Non-pigmented ciliary epithelial cell (primary cell): ENCODE measurements at places on chromosomes 6 and 20.

GRCh38 chr20:62646851-62647520, 4.7 kb downstream of the SLCO4A1 start:
- no peak for DNase-seq

GRCh38 chr6:15290962-15291704, 45.3 kb downstream of the JARID2 start:
- DNase-seq, result no peak

DNA sequence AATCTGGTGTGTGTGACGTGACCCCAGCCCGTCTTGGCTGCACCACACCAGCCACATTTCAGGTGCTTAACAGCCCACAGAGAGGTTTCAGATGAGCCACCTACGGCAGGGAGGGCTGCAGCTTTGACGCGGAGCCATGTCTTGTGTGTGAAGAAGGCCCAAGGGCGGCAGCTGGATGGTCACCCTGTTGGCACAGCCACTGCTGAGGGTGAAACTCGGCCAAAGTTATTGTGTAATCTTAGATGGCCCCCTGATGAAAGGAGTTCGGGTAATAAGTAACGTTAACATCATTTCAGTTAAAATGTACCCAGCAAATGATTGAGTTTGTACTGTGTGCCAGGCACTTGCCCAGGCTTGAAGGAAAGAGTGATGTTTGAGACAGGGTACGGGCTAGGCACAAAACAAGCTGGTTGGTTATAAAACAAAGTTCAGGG, 97.2 kb downstream of the SSR1 start:
- DNase-seq, result no peak

DNA sequence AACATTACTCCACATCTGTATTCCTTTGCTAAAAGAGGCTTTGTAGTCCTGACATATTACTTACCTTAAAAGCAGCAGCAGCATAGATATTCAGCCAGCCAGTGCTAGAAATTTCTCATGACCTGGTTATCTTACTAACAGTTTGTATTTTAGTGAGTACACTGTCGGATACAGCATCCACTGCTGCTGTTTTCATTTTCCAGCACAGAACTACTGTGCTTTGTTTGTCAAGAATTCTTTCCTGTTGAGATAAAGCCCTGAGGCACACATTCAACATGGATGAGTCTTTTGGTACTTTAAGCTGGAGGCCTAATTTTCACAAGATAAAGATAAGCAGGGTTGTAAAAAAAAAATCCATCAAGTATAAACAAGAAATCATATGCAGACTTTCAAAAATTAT, 311.2 kb upstream of the OPRM1 start:
- DNase-seq, result peak; percentile 10

DNA sequence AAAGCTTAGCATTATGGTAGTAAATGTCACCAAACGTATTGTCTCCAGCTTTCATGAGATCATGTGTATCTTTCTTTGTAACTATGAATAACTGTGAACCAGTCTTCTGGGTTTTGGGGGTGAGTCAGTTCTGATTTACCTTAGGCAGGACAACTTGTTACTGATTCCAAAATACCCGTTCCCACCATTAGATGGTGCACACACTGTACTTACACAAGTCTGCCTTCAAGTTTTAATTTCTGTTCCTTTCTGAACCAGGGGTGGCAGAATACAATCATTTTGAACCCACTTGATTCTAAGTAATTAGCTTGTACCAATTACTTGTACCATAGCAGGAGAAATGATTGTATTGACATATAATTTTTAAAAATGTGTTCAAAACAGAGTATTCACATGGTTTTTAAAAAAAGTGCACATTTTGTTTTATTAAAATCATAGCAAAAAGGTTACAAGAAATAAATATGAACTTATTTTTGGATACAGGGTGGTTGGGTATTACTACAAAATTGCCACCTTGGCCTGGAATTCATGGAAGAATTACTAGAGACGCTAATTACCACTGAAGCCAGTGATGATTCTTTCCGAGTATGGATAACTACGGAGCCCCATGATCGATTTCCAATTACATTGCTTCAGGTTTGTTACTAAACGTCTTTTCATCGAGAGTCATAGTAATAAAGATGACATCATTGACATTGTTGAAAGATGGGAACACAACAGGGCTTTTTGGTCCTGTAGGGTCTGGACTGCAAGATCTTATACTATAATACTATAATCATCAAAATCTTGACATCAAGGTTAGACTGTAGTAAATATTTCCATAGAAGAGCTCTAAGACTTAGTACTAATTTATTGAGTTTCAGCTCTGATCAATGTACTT, 75.2 kb upstream of the GLP1R start:
- peak; percentile 63 for DNase-seq

DNA sequence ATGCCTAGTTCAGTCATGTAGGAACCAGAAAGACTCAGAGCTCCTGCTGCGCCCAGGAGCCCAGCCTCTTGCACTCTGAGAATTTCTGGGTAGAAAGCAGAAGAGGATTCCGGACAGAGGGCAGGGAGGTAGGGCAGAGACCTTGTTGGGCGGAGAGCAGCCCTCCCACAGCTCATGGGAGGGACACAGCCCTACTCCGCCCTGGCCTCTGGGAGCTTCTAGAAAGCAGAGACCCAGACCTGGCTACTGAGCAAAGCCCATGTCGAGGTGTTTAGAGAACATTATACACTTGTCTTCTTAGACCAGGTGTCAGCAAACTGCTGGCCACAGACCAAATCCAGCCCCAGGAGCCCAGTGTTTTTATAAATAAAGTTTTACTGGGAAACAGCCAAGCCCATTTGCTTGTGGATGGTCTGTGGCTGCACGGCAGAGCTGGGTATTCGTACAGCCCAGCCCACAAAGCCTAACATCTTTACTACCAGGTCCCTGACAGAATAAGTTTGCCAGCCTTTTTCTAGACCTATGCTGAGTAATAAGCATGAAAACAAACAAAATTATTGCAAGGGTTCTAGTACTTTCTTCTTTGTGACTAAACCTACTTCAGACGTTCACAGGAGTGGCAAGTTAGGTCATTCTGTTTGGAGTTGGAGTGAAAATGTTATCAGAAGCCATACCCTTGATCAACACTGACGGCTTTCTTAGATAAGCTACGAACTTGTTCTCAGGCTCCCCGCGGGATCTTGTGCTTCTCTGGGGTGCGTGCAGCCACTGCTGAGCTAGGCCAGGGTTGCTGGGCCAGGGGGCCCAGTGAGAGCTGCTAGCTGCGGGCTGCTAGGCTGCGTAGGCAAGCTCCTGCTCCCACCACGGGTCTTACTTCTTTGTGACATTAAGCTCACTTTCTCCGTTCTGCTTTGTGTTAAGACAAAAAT, 235.1 kb upstream of the FOXQ1 start:
- no peak for DNase-seq

DNA sequence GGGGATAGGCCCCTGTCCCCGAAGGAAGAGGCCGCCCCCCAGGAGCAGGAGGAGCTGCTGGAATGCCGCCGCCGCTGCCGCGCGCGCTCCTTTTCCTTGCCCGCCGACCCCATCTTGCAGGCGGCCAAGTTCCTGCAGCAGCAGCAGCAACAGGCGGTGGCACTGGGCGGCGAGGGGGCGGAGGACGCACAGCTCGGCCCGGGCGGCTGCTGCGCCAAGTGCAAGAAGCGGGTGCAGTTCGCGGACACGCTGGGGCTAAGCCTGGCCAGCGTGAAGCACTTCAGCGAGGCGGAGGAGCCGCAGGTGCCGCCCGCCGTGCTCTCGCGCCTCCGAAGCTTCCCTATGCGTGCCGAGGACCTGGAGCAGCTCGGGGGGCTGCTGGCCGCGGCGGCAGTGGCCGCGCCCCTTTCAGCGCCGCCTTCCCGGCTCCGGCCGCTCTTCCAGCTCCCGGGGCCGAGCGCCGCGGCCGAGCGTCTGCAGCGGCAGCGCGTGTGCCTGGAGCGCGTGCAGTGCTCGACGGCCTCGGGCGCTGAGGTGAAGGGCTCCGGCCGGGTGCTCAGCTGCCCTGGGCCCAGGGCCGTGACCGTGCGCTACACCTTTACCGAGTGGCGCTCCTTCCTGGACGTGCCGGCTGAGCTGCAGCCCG, 630 bp downstream of the PPP1R3G start:
- DNase-seq, result no peak

DNA sequence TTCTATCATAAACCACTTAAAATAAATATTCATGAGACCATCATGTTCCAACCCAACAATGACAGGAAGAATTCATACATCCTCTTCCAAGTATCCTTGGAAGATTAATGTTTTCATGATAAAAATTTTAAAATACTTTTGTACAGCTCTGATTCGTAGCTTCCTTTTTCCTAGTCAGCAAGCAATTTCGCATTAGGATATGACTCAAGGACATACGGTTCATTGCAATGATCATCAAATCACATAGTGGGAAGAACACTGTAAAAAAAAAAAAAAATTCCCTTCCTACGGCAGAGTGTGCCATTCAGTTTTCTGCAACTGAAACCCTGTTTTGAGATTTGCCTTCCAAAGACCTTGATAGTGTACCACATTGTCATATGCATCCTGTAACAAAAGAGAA, 35.3 kb upstream of the GFOD1 start:
- peak; percentile 50 for DNase-seq

GRCh38 chr20:50744143-50744792, 12.9 kb downstream of the PARD6B start:
- DNase-seq, result peak; percentile 63

- no peak for DNase-seq
These were observed 5.9 kb upstream of the CPXM1 start for GRCh38 chr20:2806351-2806701.

GRCh38 chr6:5930143-5930770, 76.5 kb downstream of the NRN1 start:
- no peak for DNase-seq

- no peak for DNase-seq
These were observed 239.2 kb upstream of the FKBP1C start for GRCh38 chr6:62971976-62972658.

DNA sequence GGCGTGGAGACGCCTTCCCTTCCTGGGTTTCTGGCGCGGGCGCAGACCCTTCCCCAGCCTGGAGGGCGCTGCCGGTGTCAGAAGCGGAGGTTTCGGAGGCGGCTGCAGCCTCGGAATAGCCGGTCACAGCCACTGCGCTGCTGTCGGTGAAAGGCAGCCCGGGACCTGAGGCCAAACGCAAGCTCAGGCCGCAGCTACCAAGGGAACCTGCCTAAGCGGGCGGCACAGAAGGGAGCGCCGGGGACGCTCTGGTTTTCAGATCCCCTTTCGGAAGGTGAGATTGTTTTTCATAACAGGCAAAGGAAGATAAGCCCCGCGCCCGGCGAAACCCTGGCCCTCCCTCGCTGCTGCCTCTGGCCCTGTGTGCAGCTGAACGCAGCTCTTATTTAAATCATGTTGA, 116.5 kb downstream of the FAM120B start:
- no peak for DNase-seq

DNA sequence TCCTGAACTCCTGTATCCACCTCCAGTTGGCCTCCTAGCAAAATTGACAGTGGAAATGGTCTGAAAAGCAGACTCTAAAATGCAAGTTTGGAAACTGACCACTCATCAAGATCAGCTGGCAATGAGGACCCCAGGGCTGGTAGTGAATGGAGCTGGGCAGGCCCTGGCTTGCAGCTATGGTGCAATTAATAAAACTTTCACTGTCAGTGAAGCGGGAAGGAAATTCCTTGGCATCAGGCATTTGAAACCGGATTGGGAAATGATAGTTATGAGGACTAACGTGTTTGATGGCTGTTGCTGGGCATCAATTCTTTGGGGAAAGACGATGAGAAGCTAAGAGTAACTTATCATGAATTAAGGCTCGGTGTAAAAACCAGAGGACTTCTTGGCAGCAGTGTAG, 19.1 kb downstream of the SIRPB1 start:
- DNase-seq, result no peak
